NT2/D1 (cell line): ENCODE measurements at places on chromosomes 16 and 17.

GRCh38 chr16:85169333-85170065 lies 57.2 kb upstream of the CIBAR2 start:
- DNase-seq = no peak

- DNase-seq = no peak
Observed at GRCh38 chr17:42241871-42242270, 34.3 kb downstream of the STAT5B start.

- no peak for DNase-seq
Observed at GRCh38 chr16:71648921-71649320, 22.9 kb downstream of the MARVELD3 start.

DNA sequence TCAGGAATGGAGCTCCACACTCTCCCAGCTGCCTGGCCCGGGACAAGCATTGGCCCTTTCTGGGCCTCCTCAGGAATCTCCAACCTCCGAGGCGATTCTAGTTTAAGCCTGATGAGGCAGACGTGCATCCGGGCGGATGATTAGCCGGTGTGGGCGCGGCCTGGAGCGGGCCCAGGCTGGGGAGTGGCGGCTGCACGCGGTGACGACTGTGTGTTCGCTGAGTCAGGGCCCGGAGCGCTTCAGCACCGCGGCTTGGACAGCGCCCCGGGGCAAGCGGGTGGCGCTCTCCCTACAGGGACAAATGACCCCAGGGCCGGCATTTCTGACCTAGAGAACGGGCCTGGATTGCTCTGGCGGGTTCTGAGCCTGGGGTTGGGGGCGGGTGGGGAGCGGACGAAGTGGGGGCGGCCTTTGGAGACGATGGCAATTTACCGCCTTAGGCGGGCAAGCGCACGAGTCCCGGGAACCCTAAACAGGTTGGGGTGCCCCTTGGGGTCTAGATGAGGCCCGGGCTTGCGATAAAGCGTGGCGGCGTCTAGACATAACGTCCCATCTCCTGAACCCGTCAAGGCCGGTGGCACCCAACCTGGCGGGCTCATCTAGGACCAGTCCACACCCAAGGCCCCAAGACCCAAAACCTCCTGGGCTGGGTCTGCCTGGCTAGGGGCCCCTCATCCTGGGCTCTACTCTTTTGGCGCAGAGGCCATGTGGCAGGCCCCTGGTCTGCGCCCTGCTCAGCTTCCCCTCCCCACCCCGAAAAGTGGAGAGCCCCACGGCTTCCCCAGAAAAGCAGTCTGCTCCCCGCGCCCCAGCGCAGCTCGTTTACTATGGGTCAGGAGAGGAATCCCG lies 22.3 kb upstream of the ZNHIT3 start:
- DNase-seq = peak; percentile 81

DNA sequence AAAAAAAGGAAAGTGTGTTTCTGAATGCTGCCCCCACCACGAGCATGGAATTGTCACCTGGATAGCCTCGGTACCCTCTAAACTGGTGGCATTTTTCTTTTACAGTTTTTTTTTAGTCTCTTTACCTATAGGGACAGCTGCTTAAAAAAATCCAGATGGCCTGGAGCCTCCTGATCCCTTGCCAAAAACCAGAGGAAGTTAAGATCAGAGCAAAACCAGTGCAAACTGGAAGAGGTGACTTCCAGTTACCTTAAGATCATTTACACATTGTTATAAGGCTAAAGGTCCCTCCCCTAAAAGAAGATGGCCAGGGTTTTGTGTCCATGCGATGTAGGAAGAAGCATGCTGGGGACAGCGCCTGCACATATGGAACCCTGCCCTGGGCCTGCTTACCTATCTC lies 3.5 kb downstream of the MEFV start:
- no peak for DNase-seq

DNA sequence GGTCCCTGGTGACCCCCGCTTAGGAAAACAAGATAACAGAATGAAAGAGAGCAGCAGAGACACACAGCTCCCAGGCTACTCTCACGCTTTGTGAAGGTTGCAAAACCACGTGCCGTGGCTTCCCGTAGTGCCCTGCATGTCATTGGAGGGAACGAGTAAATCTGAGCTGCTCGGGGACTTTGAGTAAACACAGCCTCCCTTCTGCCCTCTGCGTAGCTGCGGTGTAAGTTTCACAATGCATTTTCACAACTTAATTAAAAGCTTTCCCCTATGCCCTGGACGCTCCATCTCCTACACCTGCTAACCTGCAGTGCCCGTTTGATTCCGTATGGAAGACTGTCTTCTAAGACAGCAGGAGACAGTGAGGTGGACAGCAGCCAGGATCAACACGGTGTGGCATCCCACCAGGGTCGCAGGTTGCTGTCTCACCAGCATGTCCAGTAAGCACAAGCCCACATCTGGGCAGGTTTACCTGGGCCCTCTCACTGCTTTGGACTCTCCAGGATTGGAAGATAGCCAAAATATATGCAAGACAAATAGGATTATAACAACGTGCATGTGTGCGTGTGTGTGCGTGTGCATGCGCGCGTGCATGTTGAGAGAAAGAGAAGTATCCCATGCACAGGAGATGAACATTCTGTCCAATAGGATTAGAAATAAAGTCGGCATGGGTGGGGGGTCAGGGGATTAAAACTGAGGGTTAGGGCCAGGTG lies 116.4 kb upstream of the RCVRN start:
- no peak for DNase-seq

DNA sequence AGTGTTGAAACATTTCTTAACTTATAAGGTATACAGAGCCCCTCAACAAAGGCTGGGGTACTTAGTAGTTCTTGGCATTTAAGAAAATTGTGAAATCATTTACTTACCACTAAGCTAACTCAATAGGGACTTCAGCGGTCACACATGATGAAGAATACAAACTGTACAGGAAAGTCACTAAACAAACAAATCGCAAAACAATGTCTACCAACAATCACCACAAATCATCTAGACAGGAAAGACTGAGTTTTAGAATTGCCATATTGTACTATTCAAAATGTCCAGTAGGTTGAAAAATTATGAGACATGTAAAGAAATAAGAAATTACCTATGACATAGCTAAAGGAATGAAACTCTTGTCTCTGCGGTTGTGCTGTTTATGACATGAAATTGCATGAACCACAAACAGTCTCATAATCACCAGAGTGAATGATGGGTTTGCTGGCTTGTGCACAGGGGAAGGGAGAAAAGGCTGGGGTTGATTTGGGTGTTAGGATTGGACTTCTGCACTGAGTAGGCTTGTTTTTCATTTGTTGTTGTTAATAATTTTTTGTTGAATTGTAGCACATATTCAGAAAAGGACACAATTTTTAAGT lies 441.1 kb upstream of the MON1B start:
- DNase-seq = no peak

- no peak for DNase-seq
Observed at GRCh38 chr17:28538296-28538895, 14.0 kb downstream of the UNC119 start.

DNA sequence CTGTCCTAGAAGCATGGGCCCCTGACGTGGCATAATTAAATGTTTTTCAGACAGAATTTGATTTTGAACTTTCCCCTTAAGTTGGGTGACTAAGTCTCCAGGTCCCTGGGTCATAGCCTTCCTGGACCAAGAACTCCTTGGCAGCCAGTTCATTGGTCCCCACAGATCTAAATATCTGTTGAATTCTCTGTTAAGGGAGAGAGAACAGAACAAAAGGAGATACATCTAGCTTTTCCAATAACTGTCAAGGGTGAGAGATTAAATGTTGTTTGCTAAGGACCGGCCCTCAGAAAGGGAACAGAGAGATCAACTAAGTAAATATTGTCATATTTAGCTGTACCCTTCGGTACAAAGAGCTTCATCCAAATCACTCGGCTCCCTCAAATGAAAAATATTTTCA lies 78.2 kb upstream of the NOL11 start:
- DNase-seq = no peak

DNA sequence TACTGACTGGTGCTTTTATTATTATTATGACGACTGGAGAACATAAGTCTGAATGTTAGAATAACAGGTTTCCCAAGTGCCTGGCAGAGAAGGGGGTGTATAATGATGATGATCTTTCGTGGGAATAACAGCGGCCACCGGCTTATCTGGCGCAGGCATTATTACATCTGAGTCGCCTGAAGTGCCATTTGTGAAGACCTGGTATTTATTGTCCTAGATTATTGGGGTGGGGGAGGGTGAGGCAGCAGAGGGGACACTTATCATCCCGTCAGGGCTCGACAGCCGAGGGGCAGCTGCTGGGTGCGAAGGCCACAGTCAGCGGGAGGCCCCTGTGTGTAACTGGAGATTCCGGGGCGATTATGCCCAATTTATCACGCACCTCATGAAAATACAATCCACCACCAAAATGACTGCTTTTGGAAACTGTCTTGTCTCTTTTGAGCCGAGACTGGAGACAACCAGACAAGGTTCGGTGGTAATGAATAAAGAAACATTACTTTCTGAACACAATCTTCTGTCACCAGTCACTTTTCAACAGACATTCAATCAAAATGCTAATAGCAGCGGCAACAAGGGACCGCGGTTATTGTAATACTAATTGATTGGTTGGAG lies 199.3 kb downstream of the CCDC182 start:
- no peak for DNase-seq

DNA sequence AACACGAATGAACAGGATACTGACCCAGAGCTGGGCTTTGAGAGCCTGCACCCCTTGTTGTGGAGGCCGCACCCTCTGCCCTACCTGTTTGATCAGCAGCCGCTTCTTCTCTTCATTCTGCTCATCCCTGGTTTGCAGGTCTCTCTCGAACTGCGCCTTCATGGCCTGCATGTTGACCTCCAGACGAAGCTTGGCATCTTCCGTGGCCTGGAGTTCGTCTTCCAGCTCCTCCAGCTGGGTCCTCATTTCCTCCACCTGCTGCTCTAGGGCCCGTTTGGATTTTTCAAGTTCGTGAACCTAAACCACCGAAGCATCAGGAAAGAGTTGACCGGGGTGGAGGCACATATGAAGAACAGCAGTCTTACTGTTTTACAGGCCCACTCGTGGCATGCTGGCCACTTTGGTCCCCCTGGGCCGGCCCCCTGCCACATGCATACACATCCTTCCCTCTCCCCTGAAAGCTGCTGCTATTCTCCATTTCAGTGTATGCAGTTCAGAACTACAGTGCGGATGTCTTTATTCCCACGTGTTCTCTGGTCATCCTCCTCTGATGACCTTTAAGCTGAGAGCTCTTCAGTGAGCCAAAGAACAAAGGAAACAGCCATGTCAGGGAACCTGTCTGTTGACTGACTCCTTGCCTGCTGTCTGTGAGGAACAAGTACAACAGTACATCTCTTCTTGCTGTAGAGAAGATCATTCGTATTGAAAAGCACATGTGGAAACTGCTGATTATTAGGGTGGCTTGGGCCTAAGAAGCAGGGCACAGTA lies 54.8 kb downstream of the NDEL1 start:
- DNase-seq = no peak

DNA sequence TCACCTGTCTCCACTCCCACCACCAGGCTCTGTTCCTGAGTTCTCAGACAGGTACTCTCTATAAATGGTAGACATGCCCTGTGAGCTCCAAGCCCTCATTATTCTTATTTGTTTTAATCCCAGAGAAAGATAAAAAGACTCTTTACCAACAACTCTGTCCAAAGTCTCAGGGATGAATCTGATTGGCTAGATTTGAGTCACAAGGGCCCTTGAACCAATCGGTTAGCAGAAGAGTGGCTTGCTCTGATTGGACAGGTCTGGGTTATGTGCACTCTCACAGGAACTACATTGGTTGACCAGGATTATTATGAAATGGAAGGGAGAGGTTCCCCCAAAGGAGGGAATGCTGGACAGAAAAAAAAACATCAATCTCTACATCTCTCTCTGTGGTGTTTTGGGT lies 7.5 kb downstream of the COTL1 start:
- no peak for DNase-seq

GRCh38 chr16:12646098-12646489 lies 157.6 kb downstream of the CPPED1 start:
- DNase-seq = no peak

GRCh38 chr16:27425961-27426360 lies 24.0 kb downstream of the IL21R start:
- no peak for DNase-seq

- DNase-seq = no peak
Observed at GRCh38 chr16:626787-627453, 3.9 kb upstream of the WFIKKN1 start.

DNA sequence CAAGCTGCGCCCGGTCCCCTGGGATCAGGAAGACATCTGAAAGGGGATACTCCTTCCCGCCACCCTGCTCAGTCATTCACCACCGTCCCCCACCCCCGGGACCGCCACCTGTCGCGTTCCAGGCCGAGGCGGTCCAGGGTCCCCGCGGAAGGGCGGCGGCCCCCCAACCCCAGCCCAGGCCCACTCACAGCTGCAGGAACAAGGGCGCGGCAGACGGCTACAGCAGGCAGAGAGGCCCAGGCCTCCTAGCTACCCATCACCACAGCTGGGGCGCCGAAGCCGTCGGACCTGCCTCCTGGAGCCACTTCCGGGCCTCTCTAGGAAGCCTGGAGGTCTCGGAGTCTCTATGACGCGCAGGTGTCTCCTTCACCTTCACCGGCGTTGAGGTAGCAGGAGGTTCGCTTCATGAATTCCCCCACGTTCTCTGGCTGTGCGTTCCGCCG lies at the start of gene SDR42E1:
TSS of gene SDR42E1 (minus strand) at position 272 of the 443 bp plus-strand sequence. CDS start 10,612 bp downstream, outside the sequence.
- DNase-seq = no peak

GRCh38 chr16:17467923-17468540 lies 2.7 kb downstream of the XYLT1 start:
- DNase-seq = peak; percentile 70

DNA sequence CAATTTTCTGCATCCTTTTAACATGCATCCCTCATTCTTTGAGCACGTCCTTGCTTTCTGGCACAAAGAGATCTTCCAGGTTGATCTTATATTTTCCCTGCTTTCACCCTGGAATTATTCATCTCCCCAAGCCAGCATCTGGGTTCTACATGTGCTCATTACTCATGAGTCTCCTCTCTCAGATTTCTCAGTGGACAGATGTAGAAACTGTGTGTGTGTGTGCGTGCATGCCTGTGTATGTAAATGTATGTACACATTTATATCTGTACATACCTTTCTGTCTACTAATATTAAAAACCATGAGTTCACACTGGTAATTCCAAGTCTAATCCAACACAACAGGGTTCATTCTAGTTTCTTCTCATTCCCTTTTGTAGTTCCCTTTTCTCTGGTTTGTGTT lies 41.9 kb upstream of the NSRP1 start:
- no peak for DNase-seq

DNA sequence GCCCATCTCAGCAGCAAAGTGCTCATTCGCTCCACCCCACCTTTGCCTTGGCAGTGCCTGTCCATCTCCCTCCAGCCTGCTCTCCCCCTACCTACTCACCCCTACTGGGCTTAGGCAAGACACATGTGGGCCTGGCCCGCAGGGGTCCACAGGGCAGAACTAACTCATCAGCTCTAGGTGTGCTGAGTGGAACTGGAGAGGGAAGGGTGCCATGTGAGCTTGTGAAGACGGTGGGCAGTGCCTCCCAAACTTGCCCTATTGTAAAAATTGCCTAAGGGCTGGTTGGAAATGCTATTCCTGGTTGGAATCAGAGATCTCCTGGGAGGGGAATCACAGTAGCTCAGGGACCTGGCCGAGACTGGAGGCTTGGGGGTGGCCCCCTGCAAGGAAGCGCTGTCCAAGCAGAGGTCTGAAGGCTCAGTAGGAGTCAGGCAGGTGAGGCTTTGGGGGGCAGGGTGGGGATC lies 29.1 kb upstream of the TNS4 start:
- no peak for DNase-seq
